ENCODE measurements at places on chromosomes 1 and 21.

DNA sequence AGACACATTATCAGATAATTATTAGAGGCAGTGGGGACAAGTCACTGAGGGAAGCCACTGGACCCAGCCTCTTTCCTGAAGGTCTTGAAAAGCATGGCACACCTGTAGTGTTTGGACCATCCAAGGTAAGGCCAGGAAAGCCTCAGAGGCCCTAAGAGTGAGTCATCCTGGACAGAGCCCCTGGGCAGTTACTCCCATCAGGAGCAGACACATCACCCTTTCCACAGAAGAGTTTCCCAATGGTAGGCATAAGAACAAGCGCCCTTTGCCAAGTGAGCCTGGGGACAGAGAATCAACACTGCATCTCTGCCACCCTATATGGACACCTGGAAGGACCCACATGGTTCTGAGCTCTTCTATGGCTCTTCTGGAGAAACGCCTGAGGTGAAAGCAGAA lies 136.0 kb downstream of the PLXNA2 start:
- no peak for DNase-seq

DNA sequence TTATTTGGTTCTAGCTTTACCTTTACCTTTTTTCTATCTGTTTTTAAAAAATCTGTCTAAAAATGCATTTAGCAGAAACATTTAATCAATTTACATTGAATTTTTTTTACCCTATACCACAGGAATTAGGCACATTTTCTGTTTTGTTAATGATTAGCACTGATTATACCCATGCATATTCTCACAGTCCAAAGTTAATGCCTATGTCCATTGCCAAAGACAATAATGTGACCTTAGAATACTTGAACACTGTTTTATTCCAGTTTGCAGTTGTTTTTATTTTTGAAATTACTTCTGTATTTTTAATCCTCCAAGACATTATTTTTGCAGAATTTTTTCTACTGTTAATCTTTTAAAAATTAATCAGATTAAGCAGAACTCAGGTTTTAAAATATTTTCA lies 11.0 kb upstream of the AMY2B start:
- DNase-seq, result no peak

DNA sequence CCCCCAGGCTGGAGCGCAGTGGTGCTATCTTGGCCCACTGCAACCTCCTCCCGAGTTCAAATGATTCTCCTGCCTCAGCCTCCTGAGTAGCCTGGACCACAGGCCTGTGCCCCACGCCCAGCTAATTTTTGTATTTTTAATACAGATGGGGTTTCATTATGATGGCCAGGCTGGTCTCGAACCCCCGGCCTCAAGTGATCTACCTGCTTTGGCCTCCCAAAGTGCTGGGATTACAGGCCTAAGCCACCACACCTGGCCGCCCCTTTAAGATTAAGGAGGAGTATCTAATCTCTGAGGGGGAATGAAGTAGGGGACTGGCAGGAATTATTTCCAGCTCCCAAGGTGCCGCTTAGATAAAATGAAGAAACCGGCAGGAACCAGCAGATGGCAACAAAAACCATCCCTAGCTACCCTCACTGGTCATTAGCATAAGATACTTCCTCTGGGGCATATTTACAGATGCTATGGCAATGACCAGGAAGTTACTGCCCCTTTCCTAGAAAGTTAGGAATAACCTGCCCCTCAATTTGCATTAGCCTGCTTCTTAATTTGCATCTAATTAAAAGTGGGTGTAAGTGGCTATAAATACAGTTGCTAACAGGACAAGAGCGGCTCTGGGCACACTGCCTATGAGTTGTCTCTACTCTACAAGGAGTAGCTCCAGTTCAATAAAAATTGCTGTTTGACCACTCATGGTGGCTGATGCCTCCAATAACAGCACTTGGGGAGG lies 7.1 kb upstream of the NSUN4 start:
- DNase-seq, result no peak

GRCh38 chr1:174157157-174157806 lies 2.0 kb upstream of the RABGAP1L start:
- DNase-seq, result no peak

DNA sequence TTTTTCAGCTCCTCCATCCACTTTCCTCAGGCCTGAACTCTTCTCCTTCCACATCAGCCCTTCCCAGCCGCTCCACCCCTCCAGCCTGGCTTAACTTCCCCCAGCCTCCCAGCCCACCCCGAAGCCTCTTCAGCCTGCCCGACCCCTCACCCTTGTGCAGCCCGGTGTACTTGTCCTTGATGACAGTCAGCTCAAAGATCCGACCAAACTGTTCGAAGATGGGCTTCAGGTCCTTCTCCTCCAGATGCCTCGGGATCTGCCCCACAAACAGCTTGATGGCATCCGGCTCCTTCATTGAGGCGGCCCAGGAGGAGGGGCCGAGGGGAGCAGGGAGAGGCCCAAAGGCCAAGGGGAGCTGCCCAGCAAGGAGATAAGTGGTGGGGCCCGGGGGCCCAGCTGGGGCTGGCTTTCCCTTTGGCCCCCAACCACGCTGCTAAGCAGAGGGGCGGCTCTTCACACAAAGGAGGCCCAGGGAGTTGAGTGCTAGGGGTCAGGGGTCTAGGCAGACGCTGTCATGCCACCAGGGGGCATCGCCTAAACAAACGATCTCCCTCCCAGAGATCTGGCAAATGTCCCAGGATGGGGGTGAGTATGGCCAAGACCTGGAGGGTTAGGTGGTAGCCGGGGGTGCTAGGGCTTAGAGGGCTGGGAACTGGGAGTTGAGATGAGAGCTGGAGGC lies 738 bp downstream of the CELF3 start:
- DNase-seq, result no peak

DNA sequence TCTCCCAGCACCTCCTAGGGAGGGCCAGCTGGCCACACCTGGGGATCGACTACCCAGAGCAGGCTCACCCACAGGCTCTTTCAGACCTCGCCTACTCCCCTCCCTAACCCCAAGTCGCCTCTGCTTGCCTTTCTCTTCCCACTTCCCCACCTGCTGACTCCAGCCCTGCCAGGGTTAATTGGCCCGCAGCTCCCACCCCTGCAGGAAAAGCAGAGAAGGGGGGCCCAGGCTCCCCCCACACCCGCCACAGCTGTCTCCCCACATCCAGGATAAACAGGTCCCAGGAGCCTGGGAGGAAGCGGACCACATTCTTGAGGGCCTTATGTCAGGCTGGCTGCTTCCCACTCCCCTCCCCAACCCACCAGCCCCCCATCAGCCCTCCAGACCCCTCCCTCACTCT lies 45.0 kb downstream of the TAS1R2 start:
- no peak for DNase-seq

- DNase-seq, result peak; percentile 10
These were observed 28.8 kb upstream of the PPP2R5A start for GRCh38 chr1:212256369-212256768.

DNA sequence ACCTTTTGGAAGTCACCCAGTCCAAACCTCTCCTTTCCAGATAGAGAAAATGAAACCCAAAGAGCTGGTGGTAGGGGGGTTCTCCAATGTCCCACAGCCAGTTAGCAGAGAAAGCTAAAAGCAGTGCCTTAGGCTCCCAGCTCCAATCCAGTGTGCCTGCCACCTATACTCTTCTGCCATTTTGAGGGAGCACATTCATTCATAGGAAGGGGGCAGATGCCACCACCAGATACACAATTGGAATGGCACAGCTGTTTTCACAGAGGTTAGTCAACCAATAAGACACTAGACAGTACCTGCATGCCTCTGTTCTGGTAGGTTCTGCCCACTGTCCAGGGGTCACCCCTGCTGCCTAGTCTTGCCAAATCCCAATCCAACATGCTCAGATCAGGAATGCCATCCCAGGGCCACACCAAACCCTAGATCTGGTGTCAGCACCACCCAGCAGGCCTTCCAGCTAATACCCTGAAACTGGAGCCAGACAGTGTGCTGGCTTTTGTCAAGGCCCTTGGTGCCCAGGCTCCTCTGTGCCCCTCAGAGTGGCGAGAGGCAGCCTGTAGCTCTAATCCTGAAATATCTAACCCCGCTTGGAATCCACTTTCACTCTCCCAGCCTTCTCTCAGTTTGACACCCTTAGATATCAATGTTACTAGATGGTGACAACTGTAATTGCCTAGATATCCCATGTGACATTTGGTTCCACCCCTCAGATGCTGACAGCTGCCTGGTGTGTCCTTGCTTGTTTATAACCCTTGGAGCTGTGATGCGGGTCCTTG lies 178.6 kb downstream of the TGFBR3 start:
- DNase-seq, result no peak

DNA sequence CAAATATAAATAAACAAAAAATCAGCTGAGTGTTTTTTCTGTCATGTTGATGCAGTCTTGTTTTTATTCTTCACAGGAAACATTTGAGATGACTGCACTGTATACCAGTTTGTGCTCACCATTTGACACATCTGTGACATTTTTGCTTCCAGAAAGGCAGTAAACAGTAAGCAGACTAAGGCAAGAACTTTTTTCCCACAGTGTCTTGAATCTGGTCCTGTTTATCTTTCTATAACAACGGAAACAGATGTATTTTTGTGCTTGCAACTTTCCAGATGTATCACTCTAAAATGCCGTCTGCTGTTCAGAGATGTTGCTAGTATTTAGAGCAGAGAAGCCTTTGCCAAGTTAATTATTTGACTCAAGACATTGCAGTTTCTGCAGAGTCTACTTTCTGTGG lies 105.5 kb downstream of the ZC3H11B start:
- no peak for DNase-seq

DNA sequence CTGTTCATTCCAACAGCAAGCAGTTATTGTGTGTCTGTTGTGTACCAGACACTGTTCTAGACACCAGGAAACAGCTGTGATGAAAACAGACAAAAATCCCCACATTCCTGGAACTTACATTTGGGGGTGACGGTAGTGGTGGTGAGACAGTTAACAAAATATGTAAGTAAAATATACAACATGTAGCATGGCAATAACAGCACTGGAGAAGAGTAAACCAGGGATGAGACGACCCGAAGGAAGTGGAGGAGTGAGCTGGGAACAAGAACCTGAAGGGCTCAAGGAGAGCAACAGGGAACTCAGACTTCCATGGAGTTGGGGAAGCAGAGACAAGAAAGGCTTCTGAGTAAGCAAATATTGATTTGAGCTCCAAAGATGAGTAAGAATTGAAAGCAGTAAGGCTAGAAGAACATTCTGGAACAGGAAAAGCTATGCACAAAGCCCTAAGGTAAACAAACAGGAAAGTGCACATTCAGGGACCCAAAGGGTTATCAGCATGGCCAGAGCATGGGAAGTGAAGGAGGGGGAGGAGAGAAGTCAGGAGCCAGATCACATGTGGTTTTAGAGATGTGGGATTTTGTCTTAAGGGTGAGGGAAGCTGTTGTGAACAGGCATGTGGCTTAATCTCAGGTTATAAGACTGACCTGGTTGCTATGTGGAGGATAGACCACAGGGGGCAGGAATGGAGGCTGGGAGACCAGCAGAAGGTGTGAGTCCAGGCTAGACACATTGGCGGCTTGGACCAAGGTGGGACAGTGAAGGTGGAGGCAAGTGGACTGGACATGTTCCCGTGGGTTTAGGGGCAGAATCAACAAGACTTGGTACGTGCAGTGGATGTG lies 7.3 kb downstream of the CSF1 start:
- no peak for DNase-seq

- no peak for DNase-seq
These were observed 274.3 kb downstream of the USP25 start for GRCh38 chr21:16004086-16004485.

DNA sequence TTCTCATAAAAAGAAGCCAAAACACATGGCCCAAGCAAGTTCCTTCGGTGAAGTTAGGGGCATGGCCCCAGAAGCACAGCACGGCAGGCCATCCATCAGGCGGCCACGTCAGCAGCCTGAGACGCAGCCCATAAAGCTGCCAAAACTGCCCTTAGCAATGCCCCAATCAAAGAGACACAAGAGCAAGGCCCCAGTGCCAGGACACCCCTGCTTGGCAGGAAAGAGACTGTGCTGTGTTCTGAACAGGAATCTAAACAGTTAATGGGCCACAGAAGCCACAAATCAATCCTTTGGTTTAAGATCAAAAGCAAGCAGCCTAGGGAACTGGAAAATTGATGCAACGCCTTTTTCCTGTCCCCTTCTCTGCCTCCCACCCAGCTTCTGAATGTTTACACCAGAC lies 497.0 kb upstream of the USP24 start:
- no peak for DNase-seq

DNA sequence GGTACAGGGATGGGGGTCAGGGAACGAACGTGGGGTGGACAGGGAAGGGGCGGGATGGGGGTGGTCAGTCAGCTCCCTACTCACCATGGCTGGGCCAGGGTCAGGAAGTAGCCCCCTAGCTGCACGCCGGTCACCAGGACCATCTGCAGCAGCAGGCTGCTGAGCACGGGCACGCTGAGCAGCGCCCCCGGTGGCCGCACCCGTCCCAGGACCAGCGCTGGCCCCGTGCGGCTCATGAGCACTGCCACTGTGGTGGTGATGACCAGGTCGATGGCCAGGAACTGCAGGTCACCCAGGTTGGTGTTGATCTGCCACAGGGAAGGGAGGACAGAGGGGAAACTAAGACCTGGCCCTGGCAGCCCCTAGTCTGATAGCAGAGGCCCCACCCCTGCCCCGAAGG lies 6.5 kb upstream of the MFAP2 start:
- DNase-seq, result no peak

GRCh38 chr1:244460197-244460596 lies 876 bp upstream of the CATSPERE start:
- no peak for DNase-seq

- no peak for DNase-seq
These were observed 6.3 kb upstream of the RC3H1 start for GRCh38 chr1:174028495-174028894.

DNA sequence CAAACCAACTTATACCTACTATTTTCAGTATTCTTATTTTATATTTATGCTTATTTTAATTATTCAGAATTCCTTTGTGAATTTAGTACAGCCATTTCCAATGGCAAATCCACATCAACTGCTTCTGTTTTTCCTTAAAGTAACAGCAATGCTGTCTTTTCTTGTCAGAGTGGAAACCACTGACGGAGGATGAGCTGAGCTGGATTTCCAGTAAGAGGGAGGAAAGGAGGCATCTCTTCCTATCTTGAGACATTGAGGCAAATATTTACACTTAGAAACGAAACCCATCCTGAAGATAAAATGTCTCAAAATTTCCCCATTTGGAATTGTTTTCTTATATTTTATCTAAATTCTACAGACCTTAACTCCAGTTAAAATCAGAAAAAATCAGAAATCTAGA lies 66.1 kb upstream of the SLC44A3 start:
- DNase-seq, result no peak

GRCh38 chr1:110196917-110197765 lies 13.0 kb upstream of the KCNC4 start:
- DNase-seq, result peak; percentile 34

DNA sequence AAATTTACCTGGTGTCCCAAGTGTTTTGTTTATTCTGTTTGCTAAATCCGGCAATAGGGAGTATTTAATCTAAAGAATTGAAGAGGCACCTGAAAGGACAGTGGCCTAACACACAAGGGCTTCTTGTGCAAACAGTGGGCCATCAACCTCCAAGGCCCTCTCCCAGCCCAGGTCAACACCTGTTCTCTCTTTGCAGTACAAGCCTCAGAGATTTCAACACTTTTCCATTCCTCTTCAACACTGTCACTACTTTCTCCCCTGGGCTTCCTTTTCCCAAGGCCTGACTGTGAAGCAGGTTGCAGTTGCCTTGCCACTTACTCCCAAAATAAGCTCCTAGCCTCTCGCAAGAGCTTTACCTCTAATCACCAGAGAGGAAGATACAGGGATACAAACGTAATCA lies 3.2 kb upstream of the SNAPIN start:
- no peak for DNase-seq

GRCh38 chr1:226888021-226888420 lies 17.6 kb downstream of the PSEN2 start:
- no peak for DNase-seq

GRCh38 chr1:46246548-46247435 lies 771 bp upstream of the RAD54L start:
- peak; percentile 32 for DNase-seq

- no peak for DNase-seq
These were observed 1.8 kb upstream of the WNT3A start for GRCh38 chr1:228004856-228005462.
